ENCODE measurements at places on chromosomes 3 and 15. TPM values are rescaled to one million over a fixed set of nuclear protein-coding genes. Genes with fewer than 3 reads are reported as not detected.

- DNase-seq, result no peak
Observed at GRCh38 chr15:25250906-25251622, 187.8 kb downstream of the UBE3A start.

DNA sequence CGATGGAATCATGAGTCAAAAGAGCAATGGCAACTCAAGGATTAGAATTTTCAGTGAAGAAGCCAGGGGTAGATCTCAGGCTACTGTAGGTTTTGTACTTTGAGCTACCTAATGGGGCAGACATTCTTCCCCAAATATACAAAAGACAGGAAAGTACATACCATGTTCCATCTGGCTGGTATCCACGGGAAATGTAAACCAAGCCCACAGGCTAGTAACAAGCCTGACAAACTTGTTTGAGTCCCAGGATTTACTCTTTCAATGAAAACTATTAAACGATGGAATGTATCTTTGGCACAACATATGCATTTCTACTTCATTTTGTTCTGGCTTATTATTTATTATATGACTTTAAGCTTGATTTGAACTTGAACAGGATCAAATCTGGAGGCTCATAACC, 44.2 kb upstream of the GOLIM4 start:
- DNase-seq, result no peak

GRCh38 chr3:12831301-12831866, 10.0 kb downstream of the RPL32 start:
- DNase-seq, result no peak

DNA sequence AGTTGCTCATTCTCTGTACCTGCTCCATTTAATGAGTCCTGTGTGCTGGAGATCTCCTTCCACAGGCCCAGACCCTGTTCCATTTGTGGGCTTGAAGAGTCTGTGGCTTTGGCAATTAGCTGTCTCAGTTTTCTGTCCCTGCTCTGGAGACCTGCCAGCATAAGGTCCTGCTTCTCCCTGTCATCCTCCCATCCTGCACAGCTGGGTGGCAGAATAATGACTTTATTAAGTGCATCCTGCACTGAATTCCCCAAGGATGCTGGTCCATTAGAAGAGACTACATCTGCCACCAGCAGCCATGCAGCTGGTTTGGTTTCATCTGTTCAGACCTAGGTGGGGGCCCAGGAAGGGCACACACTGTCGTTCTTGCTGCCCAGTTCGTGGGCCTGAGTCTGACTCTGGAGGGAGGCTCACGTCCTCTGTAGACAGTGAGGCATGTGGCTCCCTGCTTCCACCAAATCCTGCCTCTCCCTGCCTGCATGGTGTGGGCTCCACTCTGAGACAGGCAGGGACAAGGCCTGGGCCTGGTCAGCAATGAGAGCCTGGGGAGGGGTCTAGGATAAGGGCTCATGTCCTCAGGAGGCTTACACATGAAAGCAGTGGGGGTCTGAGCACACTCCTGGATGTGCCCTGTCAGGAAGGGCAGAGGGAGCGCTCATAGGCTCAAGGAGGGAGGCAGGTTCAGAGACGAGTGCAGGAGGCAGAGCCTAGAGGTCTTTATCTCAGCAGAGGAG, 78.4 kb upstream of the PRR23E start:
- DNase-seq, result no peak

DNA sequence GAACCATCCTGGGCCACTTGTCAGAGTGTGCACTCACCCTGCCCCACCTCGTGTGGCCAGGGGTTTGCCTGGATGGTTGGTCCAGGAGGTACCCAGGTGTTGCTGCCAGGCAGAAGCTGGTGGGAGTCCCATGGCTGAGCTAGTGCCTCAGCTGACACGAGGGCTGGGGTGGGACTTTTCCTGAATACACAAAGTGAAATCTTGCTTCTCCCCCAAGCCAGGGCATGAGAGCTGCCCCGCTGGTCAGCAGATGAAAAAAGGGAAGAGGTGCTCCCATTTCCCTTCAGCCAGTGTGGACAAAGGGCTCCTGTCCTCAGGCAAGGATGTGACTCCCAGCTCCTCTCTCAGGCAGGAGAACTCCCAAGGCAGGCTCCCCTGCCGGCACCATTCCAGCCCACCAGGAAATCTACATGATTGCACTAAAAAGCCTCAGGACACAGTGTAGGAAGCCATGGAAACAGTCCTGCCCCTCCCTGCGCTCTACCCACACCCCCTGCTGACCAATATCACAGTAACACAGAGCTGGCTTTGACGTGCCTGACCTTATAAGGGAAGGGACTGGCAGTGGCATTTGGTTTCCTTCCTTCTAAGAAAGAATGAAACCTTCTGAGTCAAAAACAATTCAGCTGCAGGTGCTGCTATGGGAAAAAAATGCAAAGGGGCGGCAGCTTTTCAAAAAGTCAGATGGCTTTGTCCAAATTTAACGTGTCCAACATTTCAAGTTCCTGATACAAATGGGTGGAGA, 33.9 kb downstream of the MYO5C start:
- peak; percentile 55 for DNase-seq

- no peak for DNase-seq
Observed at GRCh38 chr3:64437131-64437530, 211.9 kb upstream of the PRICKLE2 start.

DNA sequence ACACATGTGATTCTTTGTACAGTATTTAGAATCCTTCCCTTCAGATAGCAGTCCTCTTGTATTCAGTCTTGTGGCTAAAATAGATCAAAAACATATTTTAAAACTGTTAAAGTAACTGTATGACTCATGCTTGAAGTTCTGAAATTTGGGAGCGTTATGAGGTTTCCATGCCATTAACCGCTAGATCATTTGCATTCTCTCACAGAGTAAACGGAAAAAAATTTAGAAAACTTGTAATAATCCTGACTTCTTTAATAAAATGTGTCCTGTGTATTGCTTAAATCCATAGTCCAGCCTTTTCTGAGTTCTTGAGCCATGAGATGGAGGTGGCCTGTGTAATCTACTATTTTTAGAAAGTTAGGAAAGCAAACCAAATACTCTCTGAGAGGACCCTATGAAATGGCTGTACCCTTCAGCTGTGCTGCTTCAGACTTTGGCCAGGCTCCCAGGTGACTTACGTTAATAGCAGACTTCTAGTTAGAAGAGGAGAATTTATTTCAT, 33.8 kb downstream of the MBNL1 start:
- DNase-seq, result peak; percentile 71

DNA sequence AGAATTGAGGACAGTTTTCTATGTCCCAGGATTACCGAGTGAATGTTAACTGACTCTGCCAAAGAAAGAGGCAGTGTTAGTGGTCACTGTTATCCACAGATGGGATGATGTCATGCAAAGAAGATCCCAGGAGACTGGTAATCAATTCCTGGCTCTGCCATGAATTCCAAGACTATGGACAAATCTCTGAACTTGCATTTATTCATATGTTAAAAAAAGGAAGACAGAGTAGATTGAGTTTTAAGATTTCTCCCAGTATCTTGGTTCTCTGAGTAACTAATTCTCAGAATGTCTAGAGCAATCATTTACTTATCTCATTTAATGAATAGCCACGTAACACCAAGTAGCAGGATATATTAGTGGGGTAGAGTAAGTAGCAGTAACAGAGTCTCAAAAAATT, 11.5 kb upstream of the MAP3K13 start:
- DNase-seq, result no peak

DNA sequence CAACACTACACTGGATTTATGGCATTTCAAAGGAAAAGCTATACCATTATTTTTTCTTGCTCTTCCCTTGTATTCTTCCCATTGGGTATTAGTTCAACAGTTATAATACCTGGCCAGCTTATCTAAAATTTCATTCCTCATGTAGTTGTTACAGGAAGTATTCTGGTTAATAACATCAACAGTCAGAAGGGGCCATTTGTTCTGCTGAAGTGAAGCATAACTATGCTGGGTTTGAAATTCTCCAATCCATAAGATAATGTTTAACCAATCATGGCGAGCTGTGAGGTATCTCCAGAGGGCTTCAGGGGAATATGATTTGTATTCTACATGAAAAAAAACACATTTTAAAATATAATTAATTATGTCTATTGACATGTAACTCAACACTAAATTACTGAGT, 43.4 kb downstream of the SPG11 start:
- no peak for DNase-seq

DNA sequence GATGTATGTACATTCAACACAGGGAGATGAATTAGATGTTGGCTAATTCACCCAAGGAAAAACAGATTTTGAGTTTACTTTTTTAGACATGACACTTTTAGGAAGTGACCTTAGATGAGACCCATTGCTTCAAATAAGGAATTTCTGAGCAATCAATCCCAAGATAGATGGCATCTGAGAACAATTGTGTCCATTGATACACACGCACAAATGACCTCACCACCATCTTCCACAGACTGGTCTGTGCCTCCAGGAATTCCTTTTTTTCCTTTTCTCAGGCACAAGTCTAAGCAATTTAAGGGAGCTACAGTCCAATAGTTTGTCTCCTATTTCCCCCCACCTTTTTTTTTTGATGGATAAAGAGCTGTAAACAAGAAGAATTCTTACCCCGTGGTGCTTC, 265.3 kb downstream of the TBL1XR1 start:
- no peak for DNase-seq

DNA sequence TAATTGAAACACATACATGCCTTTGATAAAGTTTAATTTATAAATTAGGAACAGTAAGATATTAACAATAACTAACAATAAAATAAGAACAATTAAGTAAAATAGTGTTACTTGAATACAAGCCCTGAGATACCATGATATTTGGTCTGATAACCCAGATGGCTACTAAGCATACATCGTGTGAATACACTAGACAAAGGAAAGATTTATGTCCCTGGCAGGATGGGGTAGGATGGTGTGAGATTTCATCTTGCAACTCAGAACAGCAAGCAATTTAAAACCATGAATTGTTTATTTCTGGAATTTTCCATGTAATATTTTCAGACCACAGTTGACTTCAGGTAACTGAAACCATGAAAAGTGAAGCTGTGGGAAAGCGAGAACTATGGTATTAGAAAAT, 169.5 kb downstream of the DIPK2A start:
- DNase-seq, result no peak

DNA sequence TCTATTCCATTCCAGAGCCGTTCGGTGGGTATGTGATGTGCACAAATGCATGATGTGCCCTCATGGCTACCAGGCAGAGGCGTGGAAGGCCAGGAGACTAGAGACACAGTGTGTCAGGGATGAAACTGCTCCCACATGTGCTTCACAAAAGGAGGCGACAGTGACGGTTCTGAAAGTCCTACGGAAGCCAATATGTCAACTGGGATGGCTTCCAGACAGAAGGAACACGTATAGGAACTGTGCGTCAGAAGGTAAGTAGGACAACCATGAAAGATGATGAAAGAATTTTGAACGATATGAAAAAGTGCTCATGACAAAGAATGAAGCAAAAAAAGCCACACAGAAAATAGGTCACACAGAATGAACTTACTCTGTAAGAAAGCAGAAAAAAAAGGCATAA, 34.1 kb downstream of the GLB1 start:
- no peak for DNase-seq

GRCh38 chr3:52730681-52731080, 24.8 kb downstream of the SPCS1 start:
- DNase-seq, result no peak

- peak; percentile 25 for DNase-seq
Observed at GRCh38 chr3:184683900-184684560, 27.8 kb downstream of the MAGEF1 start.

- DNase-seq, result no peak
Observed at GRCh38 chr15:62365795-62366442, 200.8 kb upstream of the C2CD4B start.

DNA sequence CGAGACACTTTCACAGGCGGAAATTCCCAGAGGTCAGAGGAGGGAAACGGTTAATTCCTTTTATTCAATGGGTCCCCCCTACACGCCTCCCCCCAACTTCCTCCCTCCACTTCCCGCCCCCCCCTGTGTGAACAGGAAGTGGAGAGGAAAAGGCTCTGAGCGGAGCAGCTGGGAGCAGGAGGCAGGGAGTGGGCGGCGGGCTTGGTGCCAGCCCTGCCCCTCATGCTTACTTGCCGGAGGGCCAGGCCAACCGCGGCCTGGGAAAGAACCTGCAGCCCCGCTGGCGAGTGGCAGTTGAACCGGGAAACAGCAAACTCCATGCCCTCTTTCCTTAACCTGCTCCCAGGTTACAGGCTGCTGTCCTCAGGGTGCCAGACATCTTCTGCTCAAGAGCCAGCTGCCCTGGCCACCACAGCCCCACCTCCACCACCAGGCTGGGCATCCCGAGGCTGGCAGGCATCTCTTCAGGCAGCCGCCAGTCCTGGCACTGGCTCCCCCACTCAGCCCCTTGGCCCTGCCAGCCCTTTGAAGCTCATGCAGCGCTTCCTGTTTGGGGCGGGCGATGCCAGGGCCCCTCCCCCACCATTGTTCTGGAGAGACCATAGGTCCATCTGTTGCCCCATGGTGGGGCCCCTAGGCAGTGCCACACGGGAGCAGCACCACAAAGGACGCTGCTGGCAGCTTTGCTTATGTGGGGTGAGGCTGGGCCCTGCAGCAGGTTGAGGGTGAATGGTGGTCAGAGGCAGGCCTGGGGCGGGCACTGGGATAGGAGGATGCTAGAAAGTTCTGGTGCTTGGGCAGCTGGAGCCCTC, 12.9 kb downstream of the VPS18 start:
- peak; percentile 66 for DNase-seq

GRCh38 chr3:44023961-44024593, 217.6 kb upstream of the TOPAZ1 start:
- DNase-seq, result no peak

- peak; percentile 87 for DNase-seq
Observed at GRCh38 chr3:43394041-43394554, 107.8 kb downstream of the SNRK start.

GRCh38 chr3:113291572-113291971, 80.2 kb downstream of the BOC start:
- DNase-seq, result no peak

GRCh38 chr3:62875558-62876002, 364 bp upstream of the CADPS start:
- no peak for DNase-seq

DNA sequence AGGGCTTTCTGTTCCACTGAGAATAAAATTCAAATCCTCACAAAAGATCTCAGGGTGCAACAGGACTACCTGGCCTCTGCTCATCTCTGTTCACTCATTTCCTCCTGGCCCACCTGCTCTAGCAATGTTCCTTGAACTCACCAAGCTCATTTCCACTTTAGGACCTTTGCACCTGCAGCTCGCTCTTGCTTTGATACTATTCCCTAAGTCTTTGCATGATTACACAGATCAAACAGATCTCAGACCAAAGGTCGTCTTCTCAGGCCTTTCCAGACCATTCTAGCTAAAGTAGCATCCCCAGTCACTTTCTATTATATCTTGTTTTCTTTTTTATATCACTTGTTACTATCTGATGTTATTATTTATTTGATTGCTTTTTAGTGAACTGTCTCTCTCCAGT, 54.7 kb downstream of the B3GNT5 start:
- DNase-seq, result no peak

- DNase-seq, result no peak
Observed at GRCh38 chr3:39158148-39158715, 4.8 kb upstream of the CSRNP1 start.

The PSMA4 gene
- 93.7 TPM for total RNA-seq

The GOLGA8M gene
- total RNA-seq, result 2.3 TPM

The TNNC1 gene
- total RNA-seq, result 2,349 TPM

The MYEF2 gene
- total RNA-seq, result 15.2 TPM

The GHSR gene
- not detected for total RNA-seq

The LRRC34 gene
- 5.5 TPM for total RNA-seq

The CCDC13 gene
- total RNA-seq, result not detected

The ATP13A5 gene
- not detected for total RNA-seq

The ALDH1L1 gene
- total RNA-seq, result 15.6 TPM
